Occipital lobe (tissue), 3 donors: ENCODE measurements at places on chromosomes 12 and 14. TPM values are rescaled to one million over a fixed set of nuclear protein-coding genes. Genes with fewer than 3 reads are reported as not detected.

TPH2 gene
- total RNA-seq = not detected

CLEC2A gene
- not detected for total RNA-seq

NANOG gene
- not detected for total RNA-seq

PTGDR gene
- 0.31 TPM for total RNA-seq

GRIP1 gene
- 104 TPM for total RNA-seq

GRCh38 chr14:92493492-92493891, 20.1 kb upstream of the RIN3 start:
- DNase-seq = no peak

GRCh38 chr12:115294453-115295133, 610.6 kb upstream of the TBX3 start:
- no peak for DNase-seq
